ENCODE measurements at places on chromosomes 6 and 20.

DNA sequence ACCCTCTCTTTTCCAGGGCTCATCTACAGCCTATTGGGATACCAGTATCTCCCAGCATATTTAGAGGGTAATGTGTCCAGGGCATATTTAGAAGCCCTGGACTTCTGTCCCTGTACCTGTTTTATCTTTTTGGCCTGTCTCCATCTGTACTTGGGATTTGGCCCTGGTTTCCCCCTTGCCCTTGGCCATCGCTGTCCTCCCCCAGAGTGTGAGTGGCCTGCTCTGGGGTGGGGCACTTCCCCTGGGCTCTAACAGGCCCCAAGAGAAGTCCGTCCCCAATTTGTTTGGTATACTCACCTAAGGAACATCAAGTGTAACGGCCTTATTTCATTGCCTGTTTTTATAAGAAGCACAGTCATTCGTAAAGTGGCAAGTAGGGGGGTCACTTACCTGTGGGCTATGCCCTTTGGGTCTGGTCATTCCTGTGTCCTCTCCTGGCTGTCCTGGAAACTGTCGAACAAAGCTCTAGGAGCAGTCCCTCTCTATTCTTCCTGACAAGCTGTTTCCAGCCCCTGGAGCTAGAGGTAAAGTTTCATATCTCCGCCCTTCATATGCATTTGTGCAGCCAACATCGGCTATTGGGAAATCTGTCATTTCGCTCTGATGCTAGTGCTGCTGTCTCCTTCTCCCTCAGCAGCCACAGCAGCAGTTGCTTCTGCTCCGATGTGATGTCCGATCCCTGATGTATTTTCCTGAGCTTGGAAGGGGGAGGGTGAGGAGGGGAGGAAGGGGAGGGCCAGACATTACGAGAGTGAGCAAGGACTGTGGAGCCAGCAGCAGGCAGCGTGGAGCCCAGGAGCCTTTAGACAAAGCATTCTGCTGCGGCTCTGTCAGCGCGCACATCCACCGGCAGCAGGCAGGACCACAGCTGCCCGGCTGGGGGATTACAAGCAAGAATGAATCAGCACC lies 83.4 kb downstream of the TCP11 start:
- DNase-seq, result no peak

GRCh38 chr6:115358616-115359015 lies 702.1 kb downstream of the FRK start:
- DNase-seq, result peak; percentile 25

GRCh38 chr6:21123507-21124436 lies 469.8 kb upstream of the SOX4 start:
- no peak for DNase-seq

DNA sequence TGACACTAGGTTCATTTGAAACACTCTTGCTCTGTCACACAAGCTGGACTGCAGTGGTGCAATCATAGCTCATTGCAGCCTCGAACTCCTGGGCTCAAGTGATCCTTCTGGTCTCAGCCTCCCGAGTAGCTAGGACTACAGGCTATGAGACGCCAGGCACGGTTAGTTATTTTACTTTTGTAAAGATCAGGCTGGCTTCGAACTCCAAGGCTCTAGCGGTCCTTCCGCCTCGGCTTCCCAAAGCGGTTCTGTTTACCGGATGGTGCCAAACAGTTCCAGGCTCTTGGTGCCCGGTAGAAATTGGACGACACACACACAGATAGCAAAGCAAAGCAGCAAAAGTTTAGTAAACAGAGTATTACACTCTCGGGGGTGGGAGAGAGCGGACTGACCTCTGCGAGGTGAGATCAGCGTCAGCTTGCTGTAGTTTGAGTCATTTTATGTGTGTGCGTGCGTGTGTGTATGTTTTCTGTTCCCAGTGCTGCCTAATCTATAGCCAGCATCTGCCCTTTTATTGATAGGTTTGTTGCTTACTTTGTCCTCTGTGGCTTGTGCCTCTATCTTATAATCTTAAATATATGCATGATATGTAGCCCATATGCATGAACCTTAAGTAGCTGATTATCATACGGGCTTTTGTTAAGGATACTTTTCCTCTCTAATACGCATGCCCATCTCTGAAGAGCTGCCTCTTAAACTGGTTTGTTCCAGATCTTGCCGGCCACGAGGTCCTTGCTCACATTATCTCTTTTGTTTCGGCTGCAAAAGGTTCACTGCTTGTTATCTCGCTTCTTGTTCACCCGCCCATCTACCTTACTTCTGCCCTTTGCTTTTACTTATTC lies 75.2 kb downstream of the OR2B2 start:
- DNase-seq, result peak; percentile 94

GRCh38 chr6:16397623-16398022 lies 159.2 kb downstream of the GMPR start:
- DNase-seq, result no peak

DNA sequence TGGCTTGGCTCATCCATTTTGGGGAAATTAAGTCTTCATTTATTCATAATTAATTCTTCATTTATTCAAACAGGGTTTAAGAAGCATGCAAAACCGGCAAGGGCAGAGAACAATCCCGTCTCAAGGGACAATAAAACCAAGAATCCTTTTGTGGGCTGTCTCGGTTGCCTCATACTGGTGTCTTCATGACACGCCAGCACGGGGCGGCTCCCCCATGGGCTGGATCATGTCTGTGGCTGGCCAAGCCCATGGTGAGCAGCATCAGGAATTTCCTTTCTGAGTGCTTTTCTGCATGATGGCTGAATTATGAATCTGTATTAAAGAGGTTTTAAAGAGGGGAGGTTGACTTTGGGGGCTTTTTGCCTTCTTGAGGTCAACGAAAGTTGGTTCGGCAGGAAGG lies 38.3 kb upstream of the DUSP22 start:
- no peak for DNase-seq

DNA sequence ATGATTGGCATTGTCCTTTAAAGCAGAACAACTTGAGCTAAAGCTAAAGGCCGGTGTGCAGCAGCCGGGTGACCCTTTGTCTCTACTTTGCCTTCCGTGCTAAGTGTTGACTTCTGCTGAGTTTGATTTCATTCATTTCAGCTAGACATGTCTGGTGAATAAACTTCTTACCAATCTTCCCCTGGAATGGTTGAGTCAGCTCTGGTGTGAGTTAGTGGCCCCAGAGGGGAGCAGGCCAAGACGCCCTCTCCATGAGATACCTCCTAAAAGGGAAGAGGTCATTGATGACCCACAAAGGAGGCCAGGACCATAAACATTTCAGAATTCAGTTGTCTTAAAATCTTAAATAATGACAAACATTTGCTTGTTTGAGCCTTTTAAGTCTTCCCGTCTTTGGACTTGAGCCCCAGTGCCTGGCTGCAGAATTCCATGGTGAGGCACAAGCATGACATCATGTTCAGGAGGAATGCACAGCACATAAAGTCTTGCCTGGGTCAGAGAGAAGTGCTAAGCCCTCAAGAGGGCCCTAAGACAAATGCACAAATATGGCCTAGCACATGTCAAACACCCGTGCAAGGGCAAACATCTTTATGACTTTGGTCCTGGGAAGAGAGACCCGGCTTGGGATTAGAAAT lies 96.3 kb upstream of the NEDD9 start:
- no peak for DNase-seq

- DNase-seq, result peak; percentile 71
Observed at GRCh38 chr6:12233693-12234571, 56.2 kb upstream of the EDN1 start.

DNA sequence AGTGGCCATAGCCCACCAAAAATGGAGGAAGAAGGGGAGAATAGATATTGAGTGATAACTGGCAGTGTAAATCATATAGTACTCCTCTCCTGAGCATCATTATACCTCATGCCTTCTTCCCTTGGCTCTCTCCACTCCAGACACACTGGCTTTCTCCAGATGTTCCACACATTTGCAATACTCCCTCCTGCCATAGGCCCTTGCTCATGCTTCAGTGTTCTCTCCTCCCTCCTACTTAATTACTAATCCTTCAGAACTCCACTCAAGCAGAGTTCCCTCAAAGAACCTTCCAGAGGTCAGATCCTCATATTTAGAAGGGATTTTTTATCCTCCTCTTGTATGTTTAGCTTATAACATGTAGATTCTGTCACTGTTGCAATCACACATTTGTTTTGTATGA lies 279.5 kb upstream of the SUPT3H start:
- no peak for DNase-seq

DNA sequence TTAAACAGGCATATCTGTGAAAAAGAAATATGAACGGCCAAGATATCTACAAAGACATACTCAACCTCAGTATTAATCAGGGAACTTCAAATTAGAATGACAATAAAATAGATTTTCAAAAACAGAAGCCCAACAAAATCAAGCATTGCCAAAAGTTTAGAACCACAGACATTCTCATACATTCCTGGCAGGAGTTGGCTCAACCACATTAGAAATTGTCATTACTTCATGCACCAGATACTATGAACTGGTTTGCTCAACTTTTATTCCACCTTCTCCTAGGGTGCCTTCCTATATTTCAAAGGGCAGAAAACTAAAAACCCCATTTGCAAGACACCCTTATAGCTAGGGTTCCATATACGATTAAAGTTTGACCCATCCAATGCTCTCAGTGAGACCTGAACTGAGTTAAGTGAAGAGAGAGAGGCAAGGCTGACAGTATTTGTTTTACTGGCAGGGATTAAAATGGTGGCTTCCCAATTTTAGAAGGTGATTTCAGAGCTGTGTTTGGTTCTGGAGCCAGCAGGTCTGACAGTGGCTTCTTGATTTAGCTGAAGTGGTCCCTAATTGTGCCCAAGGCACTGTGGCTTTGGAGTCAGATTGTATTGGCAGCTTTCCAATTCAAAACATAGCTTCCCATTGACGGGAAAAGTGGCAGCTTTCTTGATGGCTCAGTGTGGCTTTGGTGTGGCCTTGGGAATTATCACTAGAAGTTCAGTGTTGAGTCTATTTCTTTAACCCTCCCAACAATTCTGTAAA lies 77.1 kb upstream of the CDYL start:
- DNase-seq, result peak; percentile 95

DNA sequence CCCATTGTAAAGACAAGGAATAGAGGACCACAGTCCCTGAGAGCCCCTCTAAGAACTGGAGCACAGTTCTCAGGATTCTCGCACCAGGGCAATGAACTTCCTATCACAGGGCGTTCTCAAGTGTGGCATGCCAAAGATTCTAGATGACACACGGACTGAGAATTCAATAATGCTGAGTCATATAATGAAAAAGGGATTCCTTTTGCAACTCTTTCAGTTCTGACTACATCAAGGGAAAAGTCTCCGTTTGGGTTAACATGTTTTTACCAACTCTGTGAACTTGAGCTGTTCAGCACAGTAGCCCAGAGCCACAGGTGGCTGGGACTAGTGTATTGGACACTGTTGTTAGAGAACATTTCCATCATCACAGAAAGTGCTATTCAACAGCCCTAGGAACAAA lies 3.4 kb downstream of the MED20 start:
- DNase-seq, result no peak

DNA sequence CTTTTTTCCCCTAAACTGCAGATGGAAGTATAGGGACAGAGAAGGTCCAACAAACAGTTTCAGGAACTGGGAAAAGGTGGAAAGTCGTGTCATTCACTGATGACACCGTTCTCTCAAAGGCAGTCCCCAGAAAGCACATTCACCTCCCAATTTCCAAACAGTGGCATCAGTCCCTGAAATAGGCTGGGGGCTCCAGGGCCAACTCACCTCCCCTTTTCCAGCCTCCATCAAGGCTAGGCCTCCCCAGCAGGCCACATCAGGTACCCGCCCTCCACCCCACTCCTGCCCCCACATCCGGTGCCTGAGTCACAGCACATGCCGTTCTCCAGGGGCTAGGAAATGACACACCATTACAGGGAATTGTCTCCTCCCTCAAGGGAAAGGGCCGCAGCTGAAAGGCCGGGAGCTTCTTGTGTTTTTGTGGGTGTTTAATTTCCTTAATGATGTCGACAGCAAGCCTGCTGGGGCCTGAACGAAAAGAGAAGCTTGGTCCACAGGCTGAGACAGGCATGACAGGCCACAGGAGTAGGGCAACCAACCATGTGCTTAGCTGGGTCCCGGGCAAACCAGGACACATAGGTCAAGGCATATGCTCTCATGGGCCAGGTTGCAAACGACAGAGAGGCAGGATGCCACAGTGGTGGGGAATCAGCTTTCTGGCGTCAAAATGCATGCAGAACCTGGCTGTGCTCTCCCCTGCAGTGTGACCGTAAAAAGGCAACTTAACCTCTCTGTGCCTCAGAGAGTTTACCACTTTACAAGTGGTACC lies 39.2 kb downstream of the ZMYND8 start:
- DNase-seq, result no peak

GRCh38 chr6:28824793-28825731 lies 98.7 kb downstream of the TRIM27 start:
- peak; percentile 49 for DNase-seq

GRCh38 chr6:169246445-169246844 lies 7.2 kb downstream of the THBS2 start:
- no peak for DNase-seq

GRCh38 chr6:118283766-118284165 lies 264.3 kb upstream of the PLN start:
- DNase-seq, result peak; percentile 86

DNA sequence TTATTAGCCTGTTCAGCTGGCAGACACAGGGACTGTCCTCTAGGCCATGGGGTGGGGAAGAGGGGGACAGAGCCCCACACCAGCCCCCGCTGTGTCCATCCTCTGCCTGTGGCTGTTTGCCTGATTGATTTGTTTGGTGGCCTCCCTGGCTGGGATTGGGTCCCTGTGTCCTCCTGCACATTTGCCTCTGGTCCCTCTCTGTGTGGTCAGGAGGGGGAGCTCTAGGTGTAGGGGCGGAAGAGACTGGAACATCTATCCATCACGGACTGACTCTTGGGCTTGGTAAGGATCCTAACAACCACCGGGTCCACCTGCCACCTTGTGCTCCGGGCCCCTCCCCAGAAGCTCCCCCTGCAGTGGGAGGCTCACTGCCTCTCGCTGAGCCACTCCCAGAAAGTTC lies 38.4 kb upstream of the CCDC167 start:
- DNase-seq, result no peak

DNA sequence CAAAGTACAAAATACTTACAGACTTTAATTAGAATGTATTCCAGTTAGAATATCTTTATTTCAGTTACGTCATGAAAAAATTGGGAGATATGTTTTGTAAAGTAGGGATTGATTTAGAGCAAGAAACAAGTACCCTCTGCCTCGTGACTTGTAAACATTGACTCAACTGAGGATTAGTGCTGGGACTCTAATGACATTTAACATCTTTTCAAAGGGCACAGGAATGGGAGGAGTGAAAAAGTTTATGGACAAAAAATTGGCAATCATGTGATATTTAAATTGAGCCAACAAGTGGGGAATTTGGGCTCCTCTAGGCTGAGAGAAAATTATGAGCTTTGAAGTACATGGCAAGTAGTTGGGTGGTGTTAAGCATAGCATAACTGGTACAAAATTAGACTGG lies 25.3 kb downstream of the NKX2-4 start:
- DNase-seq, result no peak
